ENCODE measurements at places on chromosomes 4 and X. TPM values are rescaled to one million over a fixed set of nuclear protein-coding genes. Genes with fewer than 3 reads are reported as not detected.

RAI2 gene
- total RNA-seq = not detected

MAGT1 gene
- 61.1 TPM for total RNA-seq

CEP135 gene
- total RNA-seq = 21.6 TPM

MFAP3L gene
- 0.18 TPM for total RNA-seq

FABP2 gene
- not detected for total RNA-seq

OCIAD2 gene
- total RNA-seq = 84.8 TPM

MAGEC1 gene
- not detected for total RNA-seq

GPR34 gene
- not detected for total RNA-seq

ZNF157 gene
- total RNA-seq = 0.25 TPM

SPANXD gene
- not detected for total RNA-seq

H2BW2 gene
- total RNA-seq = not detected

MMAA gene
- 9.4 TPM for total RNA-seq

STPG2 gene
- total RNA-seq = not detected

DUX4 gene
- 0.09 TPM for total RNA-seq

MGARP gene
- not detected for total RNA-seq

MAGEB1 gene
- not detected for total RNA-seq

PHOX2B gene
- total RNA-seq = not detected

FGFBP2 gene
- 1.1 TPM for total RNA-seq

CXorf38 gene
- 17.2 TPM for total RNA-seq

SRPK3 gene
- total RNA-seq = not detected

CFAP99 gene
- not detected for total RNA-seq

ARR3 gene
- not detected for total RNA-seq

CHRDL1 gene
- total RNA-seq = not detected
